ENCODE measurements at places on chromosomes 12 and 14.

GRCh38 chr14:56394826-56395530, 184.6 kb upstream of the TMEM260 start:
- no peak for DNase-seq

GRCh38 chr14:81454572-81455218, 54.6 kb upstream of the STON2 start:
- DNase-seq: no peak

DNA sequence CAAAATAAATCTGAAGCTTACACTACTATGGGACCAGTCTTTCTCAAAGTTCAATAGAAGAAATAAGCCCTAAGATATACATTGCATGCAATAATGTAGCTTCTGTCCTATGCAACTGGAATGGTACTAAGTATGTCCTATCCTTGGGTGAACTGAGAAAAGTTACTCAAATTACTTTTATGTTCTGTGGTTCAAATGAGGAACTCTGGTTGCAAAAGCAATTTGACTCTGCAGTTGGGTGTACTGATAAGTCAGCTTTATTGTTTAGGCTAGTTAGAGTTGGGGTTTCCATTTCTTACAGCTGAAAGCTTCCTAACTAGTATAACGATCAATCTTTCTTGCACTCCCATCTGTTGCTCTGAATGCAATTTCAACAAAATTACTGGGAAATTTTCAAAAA, 29.2 kb downstream of the GPR135 start:
- no peak for DNase-seq

DNA sequence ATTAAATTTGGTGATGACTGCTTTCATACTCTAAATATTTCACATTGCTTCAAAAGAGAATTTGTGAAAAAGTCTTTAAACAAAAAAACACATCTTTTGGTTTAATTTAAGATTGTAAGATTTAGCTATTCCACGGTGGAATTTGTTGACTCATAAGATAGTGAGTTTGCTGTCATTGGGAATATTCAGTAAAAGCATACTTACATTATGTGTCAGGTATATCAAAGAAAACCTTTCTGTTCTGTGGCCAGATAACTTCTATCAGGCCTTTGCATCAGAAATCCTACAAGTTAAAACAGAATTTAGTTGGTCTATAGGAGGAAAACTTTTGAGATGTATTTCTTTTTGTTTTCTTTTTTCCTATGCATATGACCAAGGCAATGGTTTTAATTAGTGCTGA, 148.8 kb upstream of the E2F7 start:
- no peak for DNase-seq

- no peak for DNase-seq
These were observed 14.0 kb downstream of the PLBD2 start for GRCh38 chr12:113372371-113372770.

- no peak for DNase-seq
These were observed 54.8 kb upstream of the FLRT2 start for GRCh38 chr14:85475113-85475512.

- DNase-seq: no peak
These were observed 19.7 kb upstream of the MON2 start for GRCh38 chr12:62446754-62447452.

DNA sequence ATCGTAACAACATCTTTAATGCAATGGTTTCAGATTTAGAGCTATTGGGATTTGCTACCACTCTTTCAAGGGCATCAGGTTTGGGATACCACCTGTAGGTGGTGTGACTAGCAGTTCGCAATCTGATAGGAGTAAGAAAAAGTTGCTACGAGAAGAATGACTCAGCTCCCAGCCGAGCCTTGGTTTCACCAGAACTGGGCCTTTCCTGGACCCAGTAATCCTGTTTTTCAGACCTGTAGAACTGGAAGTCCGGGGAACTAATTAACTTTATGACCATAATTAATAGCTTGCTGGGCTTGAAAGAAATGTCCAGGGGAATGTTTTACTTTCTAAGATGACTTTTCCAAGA, 770 bp downstream of the ABHD4 start:
- DNase-seq: peak; percentile 61

DNA sequence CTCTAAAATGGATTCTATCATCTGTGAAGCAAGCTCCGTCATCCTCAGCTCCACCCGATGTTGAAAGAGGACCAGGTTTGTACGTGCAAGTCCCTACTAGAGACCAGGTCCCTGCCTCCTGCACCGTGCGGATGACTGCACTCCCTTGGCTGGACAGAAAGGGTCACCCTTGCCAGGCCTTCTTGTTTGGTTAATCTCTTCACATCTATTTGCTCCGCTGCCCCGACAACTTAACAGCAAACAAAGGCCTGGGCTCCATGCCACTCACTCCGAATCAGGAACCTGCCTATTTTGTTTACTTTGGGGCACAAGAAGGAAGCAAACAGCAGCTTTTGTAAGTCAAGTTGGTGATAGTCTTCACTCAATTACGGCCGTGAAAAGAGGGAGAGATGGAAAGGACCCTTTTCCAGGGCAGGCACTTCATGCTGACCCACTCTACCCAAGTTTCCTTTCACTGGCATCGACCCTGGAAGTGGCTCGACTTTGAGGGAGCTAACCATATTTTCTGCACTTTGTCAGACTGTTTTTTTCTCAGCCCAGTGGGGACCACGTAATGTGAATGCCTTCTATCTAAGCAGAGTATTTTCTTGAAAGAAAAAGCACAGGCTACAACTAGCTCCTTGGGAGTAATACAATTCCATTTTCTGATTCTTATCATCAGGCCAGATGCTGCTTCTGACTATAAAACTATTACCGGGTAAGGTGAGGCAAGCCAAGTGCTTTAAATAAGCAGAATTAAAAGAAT, 202.6 kb downstream of the FOXN3 start:
- no peak for DNase-seq

GRCh38 chr14:91890291-91890749, 23.0 kb upstream of the TC2N start:
- no peak for DNase-seq

DNA sequence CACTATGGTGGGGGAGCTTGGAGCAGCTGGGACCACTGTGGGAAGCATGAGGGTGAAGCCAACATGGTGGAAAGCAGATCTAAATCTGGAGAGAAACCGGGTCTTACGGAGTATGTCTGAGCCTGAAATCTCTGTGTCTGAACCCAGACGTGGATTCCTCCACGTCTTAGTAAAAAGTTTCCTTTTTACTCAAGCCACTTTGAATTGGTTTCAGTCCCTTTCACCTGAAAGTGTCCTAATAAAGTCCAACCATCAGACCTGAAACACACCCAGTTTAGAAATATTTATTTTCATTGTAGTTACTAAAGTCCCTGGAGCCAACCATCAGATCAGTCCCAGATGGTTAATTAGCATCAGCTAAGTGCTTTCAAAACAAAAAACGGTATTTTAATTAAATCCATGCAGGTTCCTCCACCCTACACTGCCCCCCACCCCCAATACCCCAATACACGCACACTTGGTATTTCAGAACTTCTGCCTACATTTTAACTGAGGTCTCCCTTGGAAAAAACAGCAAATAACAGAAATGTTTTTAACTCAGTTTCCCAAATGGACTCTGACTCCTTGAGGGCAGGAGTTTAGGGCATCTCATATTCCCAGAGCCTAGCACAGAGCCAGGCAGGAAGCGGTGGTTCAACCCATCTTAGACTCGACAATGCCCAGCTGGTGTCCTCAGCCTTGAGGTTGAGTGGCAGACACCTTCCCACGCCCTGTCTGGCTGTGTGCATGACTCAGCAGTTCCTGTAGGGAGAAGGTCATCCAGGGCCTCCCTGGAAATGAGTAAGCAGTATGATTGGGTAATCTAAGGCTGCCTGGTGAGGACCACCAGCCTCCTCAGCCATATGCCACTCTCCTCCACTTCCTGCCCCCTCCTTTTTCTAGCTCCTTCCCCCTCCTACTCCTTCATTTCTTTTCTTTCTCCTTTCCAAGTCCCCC, 175.8 kb downstream of the TTC8 start:
- peak; percentile 24 for DNase-seq

All from Caco-2 (cell line).